ENCODE measurements at places on chromosomes 11 and 22.

GRCh38 chr22:27489178-27489675 lies 312.3 kb downstream of the MN1 start:
- no peak for DNase-seq

DNA sequence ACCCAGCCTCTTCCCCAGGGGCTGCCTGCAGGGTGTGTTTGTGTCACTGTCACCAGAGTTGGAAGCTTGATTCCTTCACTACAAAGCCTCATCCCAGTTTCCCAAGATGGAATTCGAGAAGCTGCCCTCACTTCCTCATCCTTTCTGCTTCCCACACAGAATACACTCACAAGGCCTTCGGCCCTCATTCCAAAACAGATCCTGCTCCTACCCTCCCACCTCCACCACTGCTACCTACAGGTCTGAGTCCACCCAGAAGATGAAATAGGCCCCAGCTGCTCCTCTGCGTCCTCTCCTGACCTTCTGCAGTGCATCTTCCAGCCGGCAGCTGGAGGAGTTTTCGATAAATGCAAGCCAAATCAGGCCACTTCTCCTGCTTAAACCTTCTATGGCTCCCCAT lies 6.8 kb upstream of the WNT7B start:
- DNase-seq = no peak

DNA sequence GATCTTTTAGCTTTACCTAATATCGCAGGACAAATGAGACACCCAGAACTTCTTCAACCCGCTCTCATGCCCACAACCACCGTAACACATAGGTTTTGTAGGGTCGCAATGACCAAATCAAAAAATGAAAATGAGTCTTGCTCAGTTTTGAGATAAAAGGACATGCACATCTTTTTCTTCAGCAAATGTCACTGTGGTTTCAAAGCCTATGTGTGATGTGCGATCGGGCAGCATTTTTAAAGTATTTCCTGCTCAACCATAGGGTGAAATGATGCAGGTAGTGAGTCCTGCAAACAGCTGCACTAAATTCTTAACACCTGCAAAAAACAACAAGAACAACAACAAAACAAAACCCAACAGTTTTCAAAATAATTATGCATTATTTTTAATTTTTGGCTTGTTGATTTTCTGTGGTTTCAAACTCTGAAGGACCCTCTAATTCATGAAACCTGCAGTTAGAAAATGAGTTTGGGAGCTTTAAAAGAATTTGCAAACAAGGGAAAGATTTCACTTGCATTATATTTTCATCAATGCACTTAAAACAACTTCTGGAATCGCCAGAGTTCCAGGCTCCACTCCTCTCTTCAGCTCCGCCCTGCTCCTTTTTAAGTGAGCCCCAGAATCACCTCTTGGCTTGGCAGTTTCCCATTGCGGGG lies 79.4 kb downstream of the PRR5L start:
- no peak for DNase-seq

DNA sequence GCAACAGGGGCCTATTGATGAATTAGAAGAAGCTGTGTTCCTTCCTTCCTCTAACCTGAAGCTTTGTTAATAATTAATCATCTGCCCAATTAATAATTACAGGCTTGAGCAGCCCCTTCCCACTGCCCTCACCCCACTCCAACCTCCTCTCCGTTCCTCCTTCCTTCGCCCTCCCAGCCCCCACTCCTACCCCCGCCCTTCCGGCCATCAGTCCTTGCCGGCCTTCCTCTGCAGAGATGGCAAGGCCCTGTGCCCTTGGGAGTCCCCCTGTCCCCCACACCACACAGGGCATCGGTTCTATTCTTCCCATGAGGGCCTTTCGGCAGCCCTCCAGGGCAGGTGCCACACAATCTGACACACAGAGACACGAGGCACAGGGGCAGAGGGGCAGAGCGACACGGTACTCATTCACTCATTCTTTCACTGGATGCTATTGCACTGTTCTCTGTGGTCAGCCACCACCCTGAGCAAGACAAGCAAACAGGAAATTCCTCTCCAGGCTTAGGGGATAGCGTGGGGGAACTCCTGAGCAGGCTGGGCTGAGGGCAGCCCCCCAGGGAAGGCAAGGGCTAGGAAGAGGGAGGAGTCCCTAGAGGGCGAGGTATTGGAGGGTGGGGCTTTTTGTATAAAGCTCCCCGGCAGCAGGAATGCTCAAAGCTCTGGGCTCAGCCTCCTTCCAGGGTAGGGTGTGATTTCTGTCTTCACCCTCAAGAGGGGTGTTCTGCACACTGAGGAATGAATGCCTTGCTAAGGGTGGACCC lies 14.7 kb downstream of the MGAT3 start:
- no peak for DNase-seq

- no peak for DNase-seq
Measured at GRCh38 chr11:63536669-63537292, at the start of gene PLAAT4. Gene PLAAT4, plus strand, starts transcription at chr11:63536808. Its CDS starts 61 bp downstream, at chr11:63536869.

DNA sequence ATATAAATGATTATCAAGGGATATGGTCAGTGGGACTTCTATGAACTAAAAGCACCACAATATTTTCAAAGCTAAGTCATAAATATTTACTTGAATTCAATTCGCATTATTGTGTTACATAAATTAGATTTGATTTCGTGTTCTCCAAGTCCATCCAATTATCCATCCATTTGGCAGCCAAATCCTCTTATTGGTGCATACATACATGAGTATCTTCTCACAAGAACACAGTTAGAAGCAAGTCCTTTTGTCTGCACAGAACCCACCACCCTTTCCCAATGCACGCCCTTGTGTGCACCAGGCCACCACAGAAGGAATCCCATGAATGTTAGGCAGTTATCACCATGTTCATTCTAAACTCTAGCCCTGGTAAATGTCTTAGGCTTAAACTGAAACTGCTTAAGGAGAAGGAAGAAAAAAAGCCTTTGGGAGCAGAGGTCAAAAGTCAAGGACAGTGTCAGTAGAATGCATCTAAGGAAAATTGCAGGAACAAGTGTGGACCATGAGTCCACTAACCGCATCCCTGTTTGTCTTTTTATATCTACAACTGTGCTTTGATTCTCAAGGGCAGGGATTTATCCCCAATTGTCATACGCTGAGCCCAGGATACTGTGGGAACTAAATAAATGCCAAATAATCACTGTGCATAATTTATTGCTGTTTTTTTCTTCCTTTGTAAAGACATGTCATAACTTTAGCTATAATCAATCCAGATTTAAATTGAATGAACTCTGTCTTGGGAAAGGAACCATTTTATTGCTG lies 108.2 kb upstream of the DDI1 start:
- DNase-seq = no peak

GRCh38 chr11:95327273-95327948 lies 96.4 kb upstream of the SESN3 start:
- DNase-seq = no peak

Data from mesothelial cell of epicardium (in vitro differentiated cells).